Natural killer cell (primary cell): ENCODE measurements at places on chromosomes 2 and 18.

DNA sequence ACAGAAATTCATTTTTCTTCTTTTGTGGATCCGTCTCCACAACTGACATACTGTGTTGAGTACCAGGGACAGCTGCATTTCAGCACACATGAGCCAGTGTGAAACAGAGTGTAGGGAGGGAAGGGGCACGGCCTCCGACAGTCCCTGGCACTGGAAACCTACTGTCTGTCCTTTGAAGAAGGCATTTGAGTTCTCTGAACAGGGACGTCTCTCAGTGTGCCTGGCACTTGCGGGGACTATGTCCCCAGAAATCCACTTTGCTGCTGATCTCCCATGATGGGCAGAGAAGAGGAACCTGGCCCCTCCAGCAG, 48.1 kb downstream of the PLB1 start:
- DNase-seq = no peak
- peak overlapping the region; percentile 74 for H3K27ac ChIP-seq

DNA sequence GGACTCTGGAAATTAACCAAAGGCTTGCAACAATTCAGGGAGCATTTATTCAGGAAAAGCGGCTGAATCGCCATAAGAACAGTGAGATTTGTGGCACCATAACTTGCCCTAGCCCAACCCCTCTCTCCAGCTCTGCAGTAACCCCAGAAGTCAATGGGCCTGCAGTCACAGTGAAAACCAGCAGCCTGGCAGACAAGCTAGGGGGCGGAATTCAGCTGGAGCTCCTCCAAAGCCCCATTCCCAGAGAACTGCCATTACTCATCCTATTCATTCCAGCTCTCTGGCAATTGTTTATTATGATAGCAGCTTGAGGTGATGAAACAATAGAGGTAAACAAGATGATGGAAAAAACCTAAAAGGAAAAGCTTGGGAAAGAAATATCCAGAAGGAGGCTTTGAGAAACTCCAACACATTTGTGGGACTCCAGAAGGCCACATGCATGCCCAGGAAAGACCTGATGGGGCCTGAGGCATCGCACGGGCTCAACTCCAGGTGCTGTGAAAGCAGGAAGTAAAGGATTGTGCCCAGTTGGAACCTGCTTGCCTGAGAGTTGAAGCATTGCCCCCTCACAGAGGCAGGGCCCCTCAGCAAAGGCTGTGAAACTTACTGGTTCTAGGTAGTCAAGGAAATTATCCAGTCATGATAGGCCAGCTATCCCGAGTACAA, 126.7 kb downstream of the TWIST2 start:
- no peak overlapping the region for H3K4me3 ChIP-seq
- peaks cover 6% of the 10 kb centered on the region for H3K27me3 ChIP-seq
- H3K27ac ChIP-seq = no peak overlapping the region
- no peaks in the 10 kb centered on the region for H3K4me1 ChIP-seq
- no peaks in the 10 kb centered on the region for H3K36me3 ChIP-seq
- no peak for DNase-seq

GRCh38 chr2:215958257-215958656, 55.1 kb downstream of the MREG start:
- H3K4me3 ChIP-seq = no peak overlapping the region
- no peaks in the 10 kb centered on the region for H3K36me3 ChIP-seq
- DNase-seq = no peak
- no peak overlapping the region for H3K27ac ChIP-seq
- no peaks in the 10 kb centered on the region for H3K27me3 ChIP-seq

DNA sequence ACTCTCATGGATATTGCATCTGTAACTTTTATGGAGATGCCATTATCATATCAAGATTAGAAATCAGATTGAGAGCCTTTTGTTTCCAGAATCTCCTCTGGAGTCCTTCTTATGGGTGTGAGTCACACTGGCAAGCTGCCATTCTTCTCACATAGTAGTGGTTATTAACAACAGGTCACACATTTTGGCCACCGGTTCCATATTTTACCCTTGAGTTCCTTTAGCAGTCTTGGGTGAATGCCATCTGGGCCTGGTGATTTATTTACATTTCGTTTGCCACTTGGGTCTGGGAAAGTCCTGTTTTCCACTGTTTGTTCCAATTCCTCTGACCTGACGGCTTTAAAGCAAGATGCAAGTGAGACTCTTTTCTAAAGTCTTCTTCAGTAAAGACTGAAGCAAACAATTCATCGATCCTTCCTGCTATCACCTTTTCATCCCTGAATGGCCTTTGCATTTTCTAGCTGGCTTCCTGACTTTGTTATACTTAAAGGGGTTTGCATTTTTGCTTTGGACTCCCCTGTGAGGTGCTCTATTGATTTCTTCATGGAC, 80.5 kb upstream of the CAVIN2 start:
- H3K27ac ChIP-seq = no peak overlapping the region
- no peaks in the 10 kb centered on the region for H3K27me3 ChIP-seq
- no peak for DNase-seq
- H3K36me3 ChIP-seq = no peaks in the 10 kb centered on the region
- no peak overlapping the region for H3K4me3 ChIP-seq

- DNase-seq = no peak
- peaks cover 2% of the 10 kb centered on the region for H3K27me3 ChIP-seq
- H3K4me1 ChIP-seq = no peaks in the 10 kb centered on the region
- H3K4me3 ChIP-seq = no peak overlapping the region
Observed at GRCh38 chr18:22609642-22610041, 191.9 kb upstream of the CTAGE1 start.

DNA sequence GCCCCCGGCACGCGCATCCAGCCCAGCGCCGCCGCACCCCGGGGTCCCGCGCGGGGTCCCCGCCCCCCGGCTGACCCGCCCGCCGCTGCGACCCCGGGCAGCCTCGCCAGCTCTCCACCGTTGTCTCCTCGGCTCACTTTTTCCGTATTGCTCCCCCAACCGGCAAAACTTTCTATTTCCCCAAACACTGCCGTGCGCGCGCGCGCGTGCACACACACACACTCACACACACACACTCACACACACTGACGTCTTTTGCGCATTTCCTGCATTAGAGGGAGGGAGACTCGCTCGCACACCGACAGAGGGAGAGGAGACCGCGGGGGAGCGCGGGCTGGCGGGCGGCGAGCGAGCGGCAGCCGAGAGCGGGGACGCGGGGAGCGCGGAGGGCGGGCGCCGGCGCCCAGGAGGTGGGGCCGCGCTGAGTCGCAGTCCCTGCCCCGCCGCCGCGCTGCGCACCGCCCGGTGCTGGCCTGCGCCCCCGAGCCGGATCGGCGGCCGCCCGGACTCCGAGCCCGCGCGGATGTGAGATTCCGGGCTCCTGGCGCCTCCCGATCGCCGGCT, 542 bp upstream of the PRKCE start:
- peaks cover 19% of the 10 kb centered on the region for H3K4me1 ChIP-seq
- DNase-seq = peak; percentile 89
- no peaks in the 10 kb centered on the region for H3K36me3 ChIP-seq
- H3K27ac ChIP-seq = peak overlapping the region; percentile 66
- peak overlapping the region; percentile 72 for H3K4me3 ChIP-seq

DNA sequence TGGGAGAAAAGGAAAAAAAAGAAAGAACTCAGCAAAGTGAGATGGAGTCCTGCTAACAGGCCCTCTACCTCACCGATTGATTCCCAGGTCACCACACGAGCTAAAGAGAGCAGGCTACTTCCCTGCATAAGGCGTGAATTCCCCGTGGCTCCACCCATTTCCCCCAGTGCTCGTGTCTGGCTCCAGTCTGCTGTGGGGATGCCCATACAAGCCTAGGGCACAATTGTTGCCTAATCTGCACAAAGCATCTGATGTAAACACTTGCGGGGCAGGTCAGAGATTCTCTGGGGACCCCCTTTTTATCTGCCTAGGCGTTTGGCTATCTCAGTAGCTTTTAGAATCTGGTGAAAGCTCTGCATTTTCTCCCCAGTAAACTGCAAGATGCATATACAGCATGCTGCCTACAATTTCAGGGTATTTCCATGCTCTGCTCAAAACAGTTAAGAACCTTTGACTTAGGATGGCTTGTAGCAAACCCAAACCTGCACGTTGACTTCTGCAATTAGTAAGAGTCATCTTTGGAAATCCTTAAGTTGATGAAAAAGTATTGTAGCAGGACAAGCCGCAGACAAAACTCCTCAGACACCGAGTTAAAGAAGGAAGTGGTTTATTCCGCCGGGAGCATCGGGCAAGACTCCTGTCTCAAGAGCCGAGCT, 34.8 kb downstream of the MYO3B start:
- H3K27me3 ChIP-seq = no peaks in the 10 kb centered on the region
- H3K4me1 ChIP-seq = no peaks in the 10 kb centered on the region
- no peaks in the 10 kb centered on the region for H3K36me3 ChIP-seq
- H3K4me3 ChIP-seq = no peak overlapping the region

GRCh38 chr2:67389286-67389685, 7.8 kb upstream of the ETAA1 start:
- no peak for DNase-seq
- H3K36me3 ChIP-seq = no peaks in the 10 kb centered on the region

GRCh38 chr2:233075966-233076339, 15.8 kb downstream of the INPP5D start:
- peak overlapping the region; percentile 15 for H3K4me3 ChIP-seq
- H3K27ac ChIP-seq = peak overlapping the region; percentile 80
- H3K27me3 ChIP-seq = no peaks in the 10 kb centered on the region
- peaks cover 42% of the 10 kb centered on the region for H3K36me3 ChIP-seq
- H3K4me1 ChIP-seq = peaks cover 80% of the 10 kb centered on the region
- peak; percentile 27 for DNase-seq

DNA sequence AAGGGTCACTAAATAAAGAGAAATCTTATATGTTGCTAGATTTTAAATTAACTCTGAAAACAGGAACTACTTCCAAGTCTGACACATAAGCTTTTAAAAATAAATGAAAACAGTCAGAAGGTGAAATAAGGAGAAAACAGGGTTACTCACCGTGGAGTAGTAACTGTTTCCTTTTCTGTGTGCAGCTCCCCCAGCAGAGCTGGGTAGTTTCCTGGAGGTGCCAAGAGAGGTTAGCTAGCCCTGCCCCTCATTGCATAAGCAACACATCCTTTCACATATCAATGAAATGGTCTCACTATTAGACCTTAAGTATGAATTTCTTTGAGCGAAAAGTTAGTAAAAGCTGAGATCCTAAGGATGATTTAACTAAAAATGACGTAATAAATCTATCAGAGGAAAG, 54.0 kb upstream of the GPR75 start:
- no peak overlapping the region for H3K27ac ChIP-seq
- H3K4me1 ChIP-seq = peaks cover 2% of the 10 kb centered on the region
- H3K27me3 ChIP-seq = no peaks in the 10 kb centered on the region
- peak; percentile 24 for DNase-seq
- H3K4me3 ChIP-seq = no peak overlapping the region

- no peak overlapping the region for H3K27ac ChIP-seq
- peaks cover 2% of the 10 kb centered on the region for H3K27me3 ChIP-seq
- no peaks in the 10 kb centered on the region for H3K4me1 ChIP-seq
- no peak overlapping the region for H3K4me3 ChIP-seq
Observed at GRCh38 chr18:44238454-44238853, 442.2 kb upstream of the SETBP1 start.

- H3K27ac ChIP-seq = no peak overlapping the region
- no peaks in the 10 kb centered on the region for H3K27me3 ChIP-seq
- no peak for DNase-seq
- H3K4me1 ChIP-seq = no peaks in the 10 kb centered on the region
Observed at GRCh38 chr2:202112041-202112440, 39.0 kb downstream of the KIAA2012 start.

DNA sequence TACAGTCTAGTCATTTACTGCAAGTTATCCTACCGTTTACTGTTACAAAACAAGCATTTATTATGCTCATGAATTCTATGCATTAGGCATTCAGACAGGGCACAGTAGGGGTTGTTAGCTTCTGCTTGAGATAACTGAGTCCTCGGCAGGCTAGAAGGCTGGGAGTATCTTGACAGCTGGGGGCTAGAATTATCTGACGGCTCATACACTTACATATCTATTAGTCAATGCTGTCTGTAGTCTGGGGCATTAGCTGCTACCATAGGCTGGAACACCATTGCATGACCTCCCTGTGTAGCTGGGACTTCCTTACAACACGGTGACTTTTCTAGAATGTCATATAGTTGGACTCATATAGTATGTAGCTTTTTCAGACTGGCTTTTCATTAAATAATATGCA, 61.9 kb upstream of the ALK start:
- H3K27ac ChIP-seq = no peak overlapping the region
- no peaks in the 10 kb centered on the region for H3K27me3 ChIP-seq
- H3K36me3 ChIP-seq = no peaks in the 10 kb centered on the region

GRCh38 chr2:65706411-65706810, 274.0 kb upstream of the SPRED2 start:
- DNase-seq = no peak
- H3K36me3 ChIP-seq = no peaks in the 10 kb centered on the region
- H3K4me3 ChIP-seq = no peak overlapping the region
- H3K4me1 ChIP-seq = no peaks in the 10 kb centered on the region
- H3K27me3 ChIP-seq = no peaks in the 10 kb centered on the region

DNA sequence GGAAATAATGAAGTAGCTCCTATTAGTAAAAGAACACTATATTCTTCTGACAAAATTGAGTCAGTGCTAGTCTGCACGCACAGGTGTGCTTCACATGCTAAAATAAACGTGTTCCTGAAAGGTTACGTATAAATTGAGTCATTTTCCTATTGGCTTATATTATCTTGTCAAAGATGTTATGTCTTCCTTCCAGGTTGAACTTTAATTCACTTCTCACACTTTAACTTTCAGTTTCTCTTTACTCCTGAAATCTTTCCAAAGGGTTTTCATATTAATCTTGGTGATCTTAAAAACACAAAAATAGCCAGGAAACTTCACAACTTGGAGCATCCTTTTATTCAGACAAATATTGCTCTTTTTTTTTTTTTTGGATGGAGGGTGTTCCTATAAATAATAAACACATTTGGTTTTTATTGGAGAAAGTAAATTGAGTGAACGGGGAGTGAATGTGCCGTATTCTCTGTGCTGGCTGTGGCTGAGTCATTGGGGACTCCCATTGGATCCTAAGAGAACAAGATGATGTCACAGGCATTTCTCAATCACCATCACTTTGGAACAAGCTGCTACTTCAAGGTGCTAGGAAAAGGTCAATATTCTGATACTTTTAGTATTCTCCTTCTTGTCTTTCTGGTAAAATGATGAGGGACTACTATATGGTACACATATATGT, 150.2 kb upstream of the SPATS2L start:
- H3K4me1 ChIP-seq = no peaks in the 10 kb centered on the region
- no peak for DNase-seq
- no peaks in the 10 kb centered on the region for H3K36me3 ChIP-seq
- no peak overlapping the region for H3K27ac ChIP-seq
- no peak overlapping the region for H3K4me3 ChIP-seq

- no peaks in the 10 kb centered on the region for H3K4me1 ChIP-seq
- no peaks in the 10 kb centered on the region for H3K36me3 ChIP-seq
- no peak overlapping the region for H3K4me3 ChIP-seq
- no peaks in the 10 kb centered on the region for H3K27me3 ChIP-seq
- H3K27ac ChIP-seq = no peak overlapping the region
- DNase-seq = no peak
Observed at GRCh38 chr2:235762832-235763598, 269.2 kb downstream of the AGAP1 start.

GRCh38 chr18:57432751-57433400, 2.3 kb upstream of the ONECUT2 start:
- peaks cover 37% of the 10 kb centered on the region for H3K4me1 ChIP-seq
- H3K27me3 ChIP-seq = peaks cover 85% of the 10 kb centered on the region
- no peak for DNase-seq
- no peaks in the 10 kb centered on the region for H3K36me3 ChIP-seq
